Ecto neural progenitor cell (in vitro differentiated cells): ENCODE measurements at places on chromosomes 5 and 9.

DNA sequence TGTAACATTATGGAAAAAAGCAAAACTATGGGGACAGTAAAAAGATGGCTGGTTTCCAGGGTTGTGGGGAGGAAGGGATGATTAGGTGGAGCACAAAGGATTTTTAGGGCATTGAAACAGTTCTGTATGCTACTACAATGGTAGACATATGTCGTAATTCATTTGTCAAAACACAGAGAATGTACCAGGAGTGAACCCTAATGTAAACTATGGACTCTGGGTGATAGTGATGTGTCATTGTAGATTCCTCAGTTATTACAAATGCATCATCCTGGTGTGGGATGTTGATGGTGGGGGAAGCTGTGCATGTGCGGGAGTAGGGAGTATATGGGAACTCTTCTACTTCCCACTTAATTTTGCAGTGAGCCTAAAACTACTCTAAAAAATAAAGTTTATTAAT is 135.0 kb upstream of the GABRP start:
- DNase-seq: no peak

DNA sequence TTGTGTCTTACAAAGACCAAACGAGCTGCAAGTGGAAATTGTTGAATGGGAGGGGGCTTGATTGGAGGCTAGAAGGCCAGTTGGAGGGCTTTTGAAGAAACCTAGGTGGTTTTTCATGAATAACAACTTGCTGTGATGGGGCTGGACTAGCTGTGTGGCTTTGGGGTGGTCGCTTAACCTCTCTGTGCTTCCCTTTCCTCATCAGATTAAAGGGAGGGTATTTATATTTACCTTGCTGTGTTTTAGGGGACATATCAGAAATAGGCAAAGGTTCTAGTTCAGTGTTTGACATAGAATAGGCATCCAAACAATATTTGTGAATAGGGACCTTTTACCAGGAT is 74.9 kb downstream of the ZNF618 start:
- no peak for DNase-seq

DNA sequence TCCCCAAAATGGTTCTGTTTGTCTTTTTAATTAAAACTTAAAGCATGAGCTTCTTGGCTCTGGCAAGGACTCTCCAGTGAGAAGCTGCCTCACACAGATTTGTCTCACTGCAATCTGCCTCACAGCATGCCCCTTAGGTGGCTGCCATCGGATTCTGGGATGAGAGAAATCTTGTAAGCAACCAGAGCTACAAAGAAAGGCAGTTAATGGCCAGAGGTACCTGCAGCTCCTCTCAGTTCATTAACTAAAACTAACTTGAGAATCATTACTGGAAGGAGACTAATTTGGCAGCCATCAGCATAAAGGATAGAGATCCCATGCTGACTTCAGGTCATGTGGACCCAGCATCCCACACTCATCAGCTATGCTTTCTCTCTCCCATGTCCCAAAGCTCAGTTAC is 220.6 kb upstream of the DMAC1 start:
- no peak for DNase-seq

GRCh38 chr5:34574936-34575467 is 81.1 kb upstream of the RAI14 start:
- no peak for DNase-seq

DNA sequence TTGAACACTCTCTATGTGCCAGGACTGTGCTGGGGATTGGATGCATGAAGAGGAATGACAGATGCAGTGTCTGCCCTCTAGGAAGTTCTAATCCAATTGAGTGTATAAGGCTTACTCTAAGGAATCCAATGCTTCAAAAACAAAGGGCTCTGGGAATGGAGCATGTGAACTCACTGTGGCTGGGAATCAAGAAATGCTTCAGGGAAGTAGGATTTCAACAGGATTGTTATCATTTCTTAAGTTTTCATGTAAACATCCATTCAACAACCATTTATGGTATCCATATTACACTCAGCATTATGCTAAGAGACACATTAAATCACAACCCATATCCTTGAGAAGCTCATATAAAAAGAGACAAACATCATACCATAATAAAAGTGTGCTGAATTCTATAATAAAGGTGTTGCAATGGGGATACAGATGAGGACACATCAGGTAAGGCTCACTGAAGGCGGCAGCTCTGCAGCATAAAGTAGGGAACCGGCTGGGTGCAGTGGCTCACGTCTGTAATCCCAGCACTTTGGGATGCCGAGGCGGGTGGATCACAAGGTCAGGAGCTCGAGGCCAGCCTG is 11.3 kb downstream of the SIL1 start:
- no peak for DNase-seq

DNA sequence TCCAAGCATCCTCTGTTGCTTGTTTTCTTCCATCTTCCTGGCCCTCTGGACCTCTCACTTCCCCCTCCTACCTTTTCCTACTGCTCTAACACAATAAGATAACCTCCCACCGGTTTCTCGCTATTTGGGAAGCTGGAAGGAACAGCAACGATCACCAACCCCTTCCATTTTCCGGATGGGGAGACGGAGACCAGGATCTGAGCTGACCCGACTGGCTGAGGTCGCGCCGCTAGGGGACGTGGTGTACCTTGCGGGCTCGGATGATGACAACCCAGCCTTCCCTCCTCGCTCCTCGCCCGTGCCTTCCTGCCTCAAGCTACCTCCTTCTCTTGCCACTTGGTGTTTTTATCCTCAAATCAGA is 1.9 kb downstream of the LPAR1 start:
- peak; percentile 76 for DNase-seq

DNA sequence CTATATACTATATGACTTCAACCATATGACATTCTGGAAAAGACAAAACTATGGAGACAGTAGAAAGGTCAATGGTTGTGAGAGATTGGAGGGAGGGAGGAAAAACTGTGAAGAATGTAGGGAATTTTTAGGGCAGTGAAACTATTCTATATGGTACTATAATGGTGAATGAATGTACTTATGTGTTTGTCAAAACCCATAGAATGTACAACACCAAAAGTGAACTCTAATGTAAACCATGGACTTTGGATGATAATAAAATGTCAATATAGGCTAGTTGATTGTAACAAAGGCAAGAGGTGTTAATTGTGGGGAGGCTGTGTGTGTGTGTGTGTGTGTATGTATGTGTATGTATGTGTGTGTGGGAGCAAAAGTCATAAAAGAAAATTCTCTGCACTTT is 10.8 kb upstream of the STOM start:
- no peak for DNase-seq

- DNase-seq: no peak
Measured at GRCh38 chr9:115226152-115226551, 108.2 kb upstream of the TNC start.

DNA sequence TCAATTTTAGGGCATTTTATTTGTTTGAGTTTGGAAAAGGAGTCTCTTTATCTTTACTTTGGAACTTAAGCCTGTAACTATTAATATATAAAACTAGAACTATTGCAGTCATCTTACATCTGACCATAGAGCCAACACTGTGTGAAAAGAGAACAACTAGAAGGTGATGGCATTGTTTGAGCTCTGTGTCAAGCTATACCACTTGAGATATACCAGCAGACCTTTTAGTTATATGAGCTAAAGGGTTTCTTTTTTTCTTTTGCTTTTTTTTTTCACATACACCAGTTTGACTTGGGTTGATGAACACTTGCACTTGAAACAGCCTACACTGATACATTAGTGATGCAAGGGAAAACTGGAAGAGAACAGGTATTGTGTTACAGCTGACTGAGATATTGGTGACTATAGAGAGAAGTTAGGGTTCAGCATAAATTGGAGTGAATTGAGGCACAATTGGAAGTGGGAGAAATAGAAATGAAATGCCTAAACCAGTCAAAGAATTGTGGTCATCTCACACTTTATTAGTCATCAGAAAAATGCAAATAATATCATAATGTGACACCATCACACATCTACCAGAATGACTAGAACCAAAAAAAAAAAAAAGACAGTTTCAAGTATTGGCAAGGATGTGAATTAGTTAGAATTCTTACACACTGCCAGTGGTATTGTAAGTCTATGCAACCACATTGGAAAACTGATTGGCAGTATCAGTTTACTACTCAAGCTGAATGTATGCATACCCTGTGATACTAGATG is 60.9 kb downstream of the ADRB2 start:
- DNase-seq: no peak

GRCh38 chr9:27533311-27533710 is 3.7 kb upstream of the MOB3B start:
- DNase-seq: no peak

DNA sequence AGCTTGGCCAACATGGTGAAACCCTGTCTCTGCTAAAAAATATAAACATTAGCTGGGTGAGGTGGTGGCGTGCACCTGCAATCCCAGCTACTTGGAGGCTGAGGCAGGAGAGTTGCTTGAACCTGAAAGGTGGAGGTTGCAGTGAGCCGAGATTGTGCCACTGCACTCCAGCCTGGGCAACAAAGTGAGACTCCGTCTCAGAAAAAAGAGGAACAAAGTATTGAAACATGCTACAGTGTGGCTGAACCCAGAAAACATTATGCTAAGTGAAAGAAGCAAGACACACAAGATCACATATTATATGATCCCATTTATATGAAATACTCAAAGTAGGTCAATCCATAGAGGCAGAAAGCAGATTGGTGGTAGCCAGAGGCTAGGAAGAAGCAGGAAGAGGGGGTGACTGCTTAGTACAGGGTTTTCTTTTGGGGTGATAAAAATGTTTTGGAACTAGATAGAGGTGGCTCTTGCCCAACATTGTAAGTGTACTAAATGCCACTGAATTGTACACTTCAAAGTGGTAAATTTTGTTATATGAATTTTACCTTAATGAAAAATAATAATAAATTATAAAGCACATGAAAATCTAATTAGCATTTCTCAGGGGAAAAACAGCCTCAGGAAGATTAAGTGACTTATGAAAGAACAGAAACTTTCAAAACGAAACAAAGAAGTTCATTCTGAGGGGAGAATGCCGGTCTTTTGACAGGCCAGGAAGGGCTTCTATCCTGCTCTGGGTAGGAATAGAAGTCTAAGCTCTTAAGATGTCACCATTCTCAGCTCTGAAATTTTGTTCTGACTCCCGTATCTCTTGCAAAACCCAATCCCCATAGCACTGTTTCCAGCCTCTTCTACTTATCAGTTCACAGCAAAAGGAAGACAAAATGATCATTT is 161.1 kb upstream of the TBCA start:
- DNase-seq: no peak

DNA sequence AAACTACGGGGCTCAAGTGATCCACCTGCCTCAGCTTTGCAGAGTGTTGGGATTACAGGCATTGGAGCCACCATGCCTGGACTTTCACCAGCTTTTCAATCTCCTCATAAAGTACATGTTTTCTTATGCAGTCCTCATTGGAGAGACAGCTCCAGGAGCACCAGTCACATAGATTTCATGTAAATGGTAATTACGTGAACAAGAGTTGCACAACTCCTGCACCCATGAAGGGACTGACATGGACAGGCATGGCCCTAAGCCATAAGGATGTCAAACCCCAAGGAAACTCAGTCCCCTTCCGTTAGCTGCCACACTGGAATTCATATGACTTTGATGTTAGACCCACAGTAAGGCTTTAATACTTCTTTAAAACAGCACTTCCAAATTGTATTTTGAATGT is 7.6 kb upstream of the ADGRV1 start:
- DNase-seq: no peak

DNA sequence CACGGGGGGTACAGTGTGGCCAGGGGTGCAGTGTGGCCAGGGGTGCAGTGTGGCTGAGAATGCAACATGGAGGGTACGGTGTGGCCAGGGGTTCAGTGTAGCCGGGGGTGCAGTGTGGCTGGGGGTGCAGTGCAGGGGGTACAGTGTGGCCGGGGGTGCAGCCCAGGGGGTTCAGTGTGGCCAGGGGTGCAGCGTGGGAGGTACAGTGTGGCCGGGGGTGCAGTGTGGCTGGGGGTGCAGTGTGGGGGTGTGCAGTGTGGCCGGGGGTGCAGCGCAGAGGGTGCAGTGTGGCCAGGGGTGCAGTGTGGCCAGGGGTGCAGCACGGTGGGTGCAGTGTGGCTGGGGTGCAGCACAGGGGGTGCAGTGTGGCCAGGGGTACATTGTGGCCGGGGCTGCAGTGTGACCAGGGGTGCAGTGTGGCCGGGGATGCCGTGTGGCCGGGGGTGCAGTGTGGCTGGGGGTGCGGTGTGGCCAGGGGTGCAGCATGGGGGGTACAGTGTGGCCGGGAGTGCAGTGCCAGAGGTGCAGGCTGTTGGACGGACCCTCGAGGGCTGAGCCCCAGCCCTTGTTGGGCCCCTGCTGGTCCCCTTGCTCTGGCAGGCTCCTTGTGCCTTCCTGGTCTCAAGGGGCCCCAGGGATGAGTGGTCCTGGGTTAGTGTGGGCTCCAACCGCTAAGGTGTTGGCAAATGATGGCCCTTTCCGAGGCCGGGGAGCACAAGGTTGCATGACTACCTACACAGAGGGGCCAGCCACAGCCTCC is 17.9 kb downstream of the TPPP start:
- DNase-seq: peak; percentile 43

DNA sequence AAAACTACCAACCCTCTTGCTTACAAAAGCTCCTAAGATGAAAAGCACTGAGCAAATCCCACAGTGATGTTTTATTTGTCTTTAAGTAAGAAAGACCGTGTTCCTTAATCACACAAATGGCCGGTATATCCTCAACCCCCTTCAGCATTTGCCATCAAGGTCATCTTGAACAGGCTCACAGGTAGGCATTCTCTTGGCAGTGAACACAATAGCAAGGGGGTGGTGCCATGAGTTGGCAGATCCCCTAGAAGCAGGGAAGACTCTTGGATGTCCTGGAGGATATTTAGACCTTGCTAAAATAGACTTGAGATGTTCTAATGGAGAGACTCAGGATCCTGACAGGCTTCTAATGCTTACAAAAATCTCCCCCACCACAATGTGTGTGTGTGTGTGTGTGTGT is 323.0 kb downstream of the SPOCK1 start:
- no peak for DNase-seq

- no peak for DNase-seq
Measured at GRCh38 chr9:134474055-134474370, 147.8 kb downstream of the RXRA start.

- DNase-seq: no peak
Measured at GRCh38 chr9:134955156-134955555, 37.4 kb upstream of the FCN1 start.

DNA sequence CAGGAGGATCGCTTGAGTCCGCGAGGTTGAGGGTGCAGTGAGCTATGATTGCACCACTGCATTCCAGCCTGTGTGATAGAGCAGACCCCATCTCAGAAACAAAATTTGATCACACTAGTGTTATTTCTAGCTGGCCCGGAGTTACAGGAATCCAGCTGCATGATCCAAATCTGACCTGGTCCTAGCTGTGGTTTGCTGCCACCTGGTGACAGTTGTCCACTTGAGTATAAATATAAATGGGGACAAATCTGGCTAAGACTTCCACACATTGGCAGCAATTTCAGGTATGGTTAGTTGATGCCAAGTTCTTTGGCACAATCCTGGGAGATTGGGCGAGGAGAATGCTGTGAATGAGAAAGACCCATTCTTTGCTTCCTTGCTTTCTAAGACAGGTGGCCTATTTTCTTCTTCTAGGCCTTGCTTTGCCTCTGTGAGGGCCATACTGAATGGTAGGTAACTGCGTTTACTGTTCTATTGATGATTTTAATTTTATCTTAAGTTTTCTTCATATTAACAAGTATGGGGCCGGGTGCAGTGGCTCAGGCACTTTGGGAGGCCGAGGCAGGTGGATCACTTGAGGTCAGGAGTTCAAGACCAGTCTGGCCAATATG is 35.4 kb downstream of the UBE2R2 start:
- no peak for DNase-seq
